HTR-8/SVneo (cell line): ENCODE measurements at places on chromosomes 11 and 22.

DNA sequence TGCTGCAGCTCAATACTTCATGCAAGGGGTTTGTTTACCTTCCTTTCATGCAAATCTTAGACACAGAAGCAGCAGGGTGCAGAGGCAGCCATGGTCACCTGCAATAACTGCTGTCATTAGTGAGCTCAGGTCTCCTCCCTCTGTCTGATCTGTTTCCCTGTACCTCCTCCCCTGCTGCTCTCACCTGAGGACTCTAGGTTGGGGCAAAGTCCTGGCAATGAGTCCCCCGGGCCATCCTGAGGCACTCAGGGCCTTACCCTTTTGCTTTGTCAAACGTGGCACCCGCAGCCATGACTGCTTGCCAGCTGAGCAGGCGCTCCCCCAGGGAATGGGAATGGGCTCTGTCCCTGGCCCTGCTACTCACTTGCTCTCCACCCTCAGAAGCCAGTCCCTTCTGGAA is 3.9 kb downstream of the LRRC10B start:
- DNase-seq, result no peak

DNA sequence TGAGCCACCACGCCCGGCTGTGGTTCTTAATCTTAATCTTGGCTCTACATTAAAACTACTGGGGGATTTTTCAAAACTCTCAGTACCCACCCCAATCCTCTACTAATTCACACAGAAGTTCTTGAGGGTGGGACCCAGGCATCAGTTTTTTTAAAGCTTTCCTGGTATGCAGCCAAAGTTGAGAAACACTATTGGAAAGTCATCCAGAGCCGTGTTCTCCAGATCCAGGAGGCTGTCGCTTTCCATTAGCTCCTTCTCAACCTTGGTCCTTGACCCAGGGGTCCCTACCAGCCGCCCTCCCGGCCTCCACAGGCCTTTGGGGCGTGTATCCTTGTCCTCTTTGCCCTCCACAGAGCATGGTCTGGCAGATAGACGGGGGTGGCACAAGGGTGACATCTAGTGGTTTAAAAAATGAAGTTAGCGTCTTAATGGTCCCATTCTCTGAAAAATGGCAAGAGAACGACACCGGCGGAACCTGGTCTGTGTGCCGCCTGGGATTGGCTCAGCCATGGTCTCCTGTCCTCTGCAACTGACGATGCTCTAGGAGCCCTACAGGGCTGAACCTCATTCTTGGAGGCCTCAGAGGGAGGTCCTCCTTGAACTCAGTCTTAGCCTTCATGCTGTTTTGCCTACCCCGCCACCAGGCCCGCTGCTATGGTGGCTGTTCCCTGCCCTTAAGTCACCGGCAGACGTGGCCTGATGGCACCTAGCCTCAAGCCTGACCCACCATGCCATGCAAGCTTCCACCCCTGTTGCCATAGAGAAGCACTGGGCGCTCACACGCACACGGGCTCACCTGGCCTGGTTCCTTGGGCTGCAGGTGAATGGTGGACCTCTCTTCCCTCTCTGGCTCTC is 152.0 kb upstream of the SYN3 start:
- peak; percentile 8 for DNase-seq

GRCh38 chr11:71151561-71151960 is 100.8 kb downstream of the SHANK2 start:
- no peak for DNase-seq

GRCh38 chr11:125224391-125225021 is 60.0 kb downstream of the PKNOX2 start:
- peak; percentile 10 for DNase-seq

DNA sequence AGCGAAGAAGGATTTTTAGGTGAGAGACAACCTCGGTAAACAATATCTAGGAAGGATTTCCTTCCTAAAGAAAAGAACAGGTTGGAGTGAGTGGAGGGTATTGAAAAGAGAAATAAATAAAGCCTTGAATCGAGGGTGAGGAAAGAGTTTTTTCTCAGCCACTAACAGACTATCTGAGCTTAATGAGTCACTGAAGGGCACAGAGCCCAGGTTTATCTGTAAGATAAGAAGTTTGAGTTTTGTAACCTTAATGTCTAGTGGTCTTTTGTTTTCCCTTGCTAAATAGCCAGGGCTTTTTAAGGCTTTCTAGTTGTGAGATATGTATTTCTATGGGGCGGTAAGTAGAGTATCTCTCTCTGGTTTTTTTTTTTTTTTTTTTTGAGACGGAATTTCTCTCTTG is 394.5 kb upstream of the KIRREL3 start:
- no peak for DNase-seq

DNA sequence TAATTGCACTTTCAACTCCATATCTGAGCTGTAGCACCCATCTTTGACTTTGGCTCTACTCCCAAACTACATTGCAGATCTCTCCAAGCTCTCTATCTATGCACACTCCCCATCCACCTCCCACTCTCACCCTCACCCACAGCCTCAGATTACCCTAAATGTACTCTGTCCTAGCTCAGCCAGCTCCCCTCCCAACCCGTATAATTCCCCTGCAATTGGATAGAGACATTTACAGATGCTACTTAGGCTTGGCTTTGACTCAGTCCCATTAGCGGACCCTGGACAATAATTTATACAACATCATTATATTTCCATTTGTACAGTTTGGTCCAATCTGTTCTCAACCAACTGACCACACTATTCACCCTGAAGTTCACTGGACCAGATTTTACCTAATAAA is 338.9 kb upstream of the ANO3 start:
- no peak for DNase-seq

- DNase-seq, result no peak
Measured at GRCh38 chr22:25555586-25555985, 8.9 kb upstream of the GRK3 start.

DNA sequence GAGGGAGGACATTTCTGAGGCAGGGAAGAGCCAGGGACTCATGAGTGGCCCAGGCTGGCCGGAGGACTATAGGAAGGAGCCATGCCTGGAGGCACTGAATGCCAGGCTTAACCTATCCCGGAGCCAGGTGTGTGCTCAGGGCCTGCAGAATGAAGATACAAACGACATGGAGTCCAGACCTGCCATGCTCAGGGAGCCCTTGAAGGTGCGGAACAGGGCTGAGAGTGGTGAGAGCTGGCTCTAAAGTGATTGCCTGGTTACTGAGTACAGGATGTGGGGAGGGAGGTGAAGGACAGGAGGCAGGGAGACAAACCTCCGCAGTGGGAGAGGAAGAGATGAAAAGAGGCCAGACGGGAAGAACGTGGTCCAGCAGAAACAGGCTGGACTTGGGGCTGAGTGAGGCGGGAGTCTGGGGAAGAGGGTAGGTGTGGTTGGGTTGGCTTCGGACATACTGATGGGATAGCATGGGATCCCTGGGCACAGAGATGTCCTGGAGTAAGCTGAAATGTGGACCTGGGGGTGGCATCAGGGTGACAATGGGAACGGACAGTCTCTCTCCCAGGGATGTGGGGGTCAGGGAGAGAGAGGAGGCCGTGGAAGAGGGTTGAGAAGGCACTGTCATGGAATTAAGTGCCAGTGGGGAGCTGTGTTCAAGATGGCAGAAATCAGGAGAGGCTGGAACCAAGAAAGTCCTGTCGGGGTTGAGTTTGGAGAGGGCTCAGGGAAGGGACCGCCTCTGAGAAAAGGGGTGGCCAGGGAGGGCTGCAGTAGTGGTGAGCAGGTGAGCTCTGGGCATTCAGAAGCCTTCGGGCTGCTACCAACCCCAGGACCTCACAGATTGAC is 1.5 kb upstream of the ANKRD13D start:
- no peak for DNase-seq

- DNase-seq, result no peak
Measured at GRCh38 chr22:18077087-18077638, 627 bp upstream of the PEX26 start.

- DNase-seq, result peak; percentile 47
Measured at GRCh38 chr11:23540101-23540561, 679.9 kb upstream of the CCDC179 start.

DNA sequence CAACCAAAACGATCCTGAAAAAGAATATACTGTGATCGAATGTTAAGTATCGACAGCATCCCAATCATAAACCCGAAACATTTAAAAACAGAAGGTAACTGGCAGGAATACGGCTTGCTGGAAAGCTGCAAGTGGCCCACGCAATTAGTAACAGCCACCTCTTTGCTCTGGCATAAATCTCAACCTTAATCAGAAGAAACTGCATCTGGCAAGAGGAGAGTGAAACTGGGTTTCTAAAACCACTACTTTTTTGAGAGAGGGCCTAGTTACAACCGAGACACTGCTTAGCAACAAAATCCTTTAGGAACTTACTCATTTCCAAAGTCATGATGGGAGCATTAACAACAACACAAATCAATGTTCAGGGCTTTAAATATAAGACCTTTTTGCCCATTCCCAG is 7.9 kb downstream of the NCAPD3 start:
- DNase-seq, result no peak

DNA sequence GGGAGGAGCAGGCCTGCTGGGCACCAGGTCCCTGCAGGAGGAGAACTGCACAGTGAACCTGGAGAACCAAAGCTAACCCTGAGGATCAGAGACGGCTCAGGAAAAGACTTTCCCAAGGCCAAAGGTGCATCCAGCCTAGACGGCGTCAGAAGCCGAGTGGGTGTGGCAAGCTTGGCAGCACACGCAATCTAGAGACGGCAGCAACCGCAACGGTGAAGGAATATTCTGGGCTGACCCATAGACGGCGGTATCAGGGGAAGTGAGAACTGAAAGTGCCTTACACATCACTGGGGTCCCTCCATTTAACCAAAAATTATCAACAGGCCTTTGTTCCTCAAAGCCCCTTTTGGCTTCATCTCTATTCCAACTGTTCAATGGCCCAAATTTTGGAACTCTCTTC is 26.2 kb downstream of the SPATA19 start:
- DNase-seq, result no peak

GRCh38 chr11:45062974-45063635 is 83.3 kb upstream of the PRDM11 start:
- DNase-seq, result no peak

DNA sequence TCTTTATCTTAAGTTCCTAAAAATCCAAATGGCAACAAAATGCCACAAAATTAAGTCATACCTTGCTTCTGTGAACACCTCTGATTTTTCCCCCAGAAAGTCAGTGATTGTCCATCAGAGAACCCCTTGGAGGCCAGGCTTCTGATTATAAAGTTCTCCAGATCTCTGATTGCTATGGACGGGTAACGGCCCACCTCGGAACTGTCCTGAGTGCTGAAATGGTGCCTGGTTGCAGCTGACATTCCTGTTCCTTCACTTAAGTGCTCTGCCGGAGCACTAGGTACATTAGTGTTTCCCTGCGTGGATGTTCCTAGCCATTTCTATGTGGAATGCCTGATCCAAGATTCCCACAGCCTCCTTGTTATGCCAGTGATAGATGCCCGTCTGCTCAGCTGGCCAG is 85.0 kb downstream of the CHST1 start:
- peak; percentile 54 for DNase-seq

- DNase-seq, result no peak
Measured at GRCh38 chr22:33579448-33580093, 340.7 kb downstream of the LARGE1 start.

- no peak for DNase-seq
Measured at GRCh38 chr11:75313513-75314272, 37.8 kb downstream of the ARRB1 start.

- no peak for DNase-seq
Measured at GRCh38 chr11:12944889-12945288, 64.2 kb upstream of the RASSF10 start.

DNA sequence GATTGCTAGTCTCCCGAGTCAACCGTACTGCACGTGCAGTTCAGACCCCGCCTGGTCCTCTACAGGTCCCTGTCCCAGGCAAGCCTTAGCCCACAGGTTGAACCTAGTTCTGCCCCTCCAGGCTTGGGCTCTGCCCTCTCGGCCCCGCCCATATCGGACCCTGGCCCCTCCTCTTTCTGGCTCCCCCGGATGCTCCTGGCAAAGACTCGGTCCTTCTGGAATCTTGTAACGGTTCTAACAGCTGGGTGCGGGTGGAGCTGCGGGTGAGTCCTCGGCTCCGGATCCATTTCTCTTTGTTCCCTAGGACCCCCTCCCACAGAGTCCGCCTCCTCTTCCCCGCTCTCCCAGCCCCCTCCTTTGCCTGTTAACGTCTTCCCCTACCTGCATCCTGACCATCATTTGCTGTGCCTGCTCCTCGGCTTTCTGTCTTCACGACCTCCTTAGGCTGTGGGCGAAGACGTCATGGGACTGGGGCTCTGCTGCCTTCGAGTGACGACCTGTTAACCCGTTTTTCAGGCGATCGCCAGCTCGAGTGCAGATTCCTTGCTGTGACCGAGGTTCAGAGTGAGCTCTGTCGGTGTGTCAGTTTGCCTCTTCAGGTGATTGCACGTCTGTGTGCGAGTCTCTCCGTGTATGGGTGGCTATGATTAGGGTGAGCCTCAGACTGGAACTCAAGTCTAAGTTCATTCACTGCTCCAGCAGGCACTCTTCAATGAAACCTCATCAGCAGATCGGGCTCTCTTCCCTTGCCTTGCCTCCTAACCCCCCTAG is at the start of gene DNHD1:
Gene DNHD1, plus strand, starts transcription at position 212 of the 771 bp plus-strand sequence. CDS start 936 bp downstream, outside the sequence.
- no peak for DNase-seq

DNA sequence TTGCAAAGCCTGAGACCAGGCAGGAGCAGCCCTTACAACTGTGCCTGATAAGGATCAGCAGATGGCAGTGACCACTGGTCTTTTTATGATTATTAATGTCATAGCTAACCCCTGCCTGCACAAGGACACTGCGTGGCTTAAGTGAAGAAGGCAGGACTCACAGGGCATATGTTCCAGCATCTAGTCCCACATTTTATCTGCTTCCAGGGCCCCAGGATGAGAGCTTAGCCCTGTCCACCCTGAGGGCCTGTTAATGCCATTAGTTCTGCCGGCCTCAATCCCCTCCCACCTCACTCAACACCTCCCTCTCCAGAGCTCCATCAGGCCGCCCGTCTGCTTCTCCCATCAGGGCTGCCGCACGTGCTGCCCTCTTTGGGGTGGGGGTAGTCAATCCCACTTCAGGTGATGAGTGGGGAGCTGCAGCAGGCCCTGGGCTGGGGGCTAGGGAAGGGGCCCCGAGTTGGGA is 33.1 kb upstream of the TSPAN18 start:
- no peak for DNase-seq

GRCh38 chr22:17243524-17243923 is 24.3 kb upstream of the ADA2 start:
- DNase-seq, result no peak

GRCh38 chr11:123357353-123357989 is 72.6 kb upstream of the GRAMD1B start:
- DNase-seq, result no peak

DNA sequence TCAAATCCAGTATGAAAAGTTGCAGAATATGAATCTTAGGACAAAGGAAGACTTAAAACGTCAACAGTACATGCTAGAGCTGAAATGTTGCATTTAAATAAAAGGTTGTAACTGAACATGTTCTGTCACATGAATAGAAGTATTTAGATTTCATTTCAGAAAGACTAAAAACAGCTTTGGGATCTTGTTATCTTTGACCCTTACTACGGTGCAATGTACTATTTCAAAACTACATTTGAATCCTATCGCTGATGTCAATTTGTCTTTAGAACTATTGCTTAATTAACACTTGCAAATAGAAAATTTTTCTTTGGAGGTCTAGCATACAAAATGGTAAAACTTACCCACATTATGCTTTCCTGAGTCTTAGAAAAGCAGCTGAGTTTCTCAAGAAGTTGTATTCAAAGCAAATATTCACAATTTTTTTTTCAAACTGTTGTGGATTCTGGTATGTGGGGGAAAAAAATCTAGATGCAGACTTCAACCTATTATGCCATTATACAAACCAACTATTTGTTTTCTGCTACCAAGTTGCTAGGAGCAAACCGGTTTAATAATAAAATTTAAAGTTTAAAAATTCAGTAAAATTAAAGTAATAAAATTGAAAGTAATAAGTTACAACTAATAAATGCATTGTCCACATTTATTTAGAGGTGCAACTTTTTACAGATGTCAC is 25.4 kb downstream of the CSTF3 start:
- DNase-seq, result no peak

- no peak for DNase-seq
Measured at GRCh38 chr11:12517741-12518140, 140.4 kb downstream of the PARVA start.

- no peak for DNase-seq
Measured at GRCh38 chr11:117900720-117901440, 24.4 kb upstream of the FXYD6 start.
